ENCODE measurements at places on chromosomes 1 and 21.
A peak's percentile ranks its signal among the peaks of the same experiment; 100 is the strongest.

DNA sequence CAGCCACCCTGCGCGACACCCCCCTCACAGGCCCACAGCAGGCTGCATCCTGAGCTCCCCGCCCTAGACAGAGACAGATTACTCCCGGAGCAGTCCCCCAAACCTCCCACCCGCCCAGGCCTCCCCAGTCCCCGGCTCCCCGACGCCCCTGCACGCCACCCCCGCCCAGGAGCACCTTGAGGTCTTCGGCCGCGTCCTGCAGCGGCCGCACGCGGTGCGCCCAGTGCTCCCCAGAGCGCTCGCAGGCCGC, 731 bp downstream of the TRIM11 start:
- DNase-seq, result no peak

DNA sequence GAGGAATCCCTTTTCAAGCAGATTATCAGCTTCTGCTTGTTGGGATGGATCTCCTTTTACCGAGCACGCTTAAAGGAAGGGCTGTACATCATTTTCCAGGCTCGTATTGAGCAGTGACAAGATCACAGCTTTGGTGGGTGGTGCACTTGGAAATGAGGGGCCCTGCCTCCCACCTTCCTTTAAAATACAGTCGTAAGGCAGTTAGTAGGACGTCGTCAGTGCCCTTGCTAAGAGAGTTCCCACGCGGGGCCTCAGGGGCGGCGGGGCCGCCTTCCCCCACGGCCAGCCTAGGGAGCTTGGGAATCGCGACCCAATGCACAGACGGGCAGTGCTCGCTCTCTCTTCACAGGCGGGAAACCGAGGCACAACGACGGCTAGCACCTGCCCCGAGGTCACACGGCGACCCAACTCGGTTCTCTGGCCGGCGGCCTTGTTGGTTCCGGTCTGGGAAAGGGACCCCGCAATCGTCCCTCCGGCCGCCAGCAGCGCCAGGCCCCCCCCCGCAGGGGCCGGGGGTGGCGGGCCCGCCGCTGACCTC, 58.6 kb downstream of the H3-3A start:
- no peak for DNase-seq

DNA sequence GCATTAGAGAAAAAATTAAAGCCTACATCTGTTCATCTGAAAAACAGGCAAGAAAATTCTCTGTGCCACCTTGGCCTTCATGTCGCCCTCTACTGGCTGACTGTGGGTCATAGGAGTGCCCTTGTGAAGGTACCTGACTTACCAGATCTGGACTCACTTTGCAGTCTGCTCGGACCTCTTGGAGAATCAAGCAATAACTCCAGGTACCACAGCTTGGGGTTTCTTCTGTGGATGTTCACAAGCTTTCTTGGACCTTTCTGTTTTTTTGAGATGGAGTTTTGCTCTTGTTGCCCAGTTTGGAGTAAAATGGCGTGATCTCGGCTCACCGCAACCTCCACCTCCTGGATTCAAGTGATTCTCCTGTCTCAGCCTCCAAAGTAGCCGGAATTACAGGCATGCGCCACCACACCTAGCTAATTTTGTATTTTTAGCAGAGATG, 2.4 kb upstream of the PRAMEF18 start:
- peak; percentile 46 for DNase-seq

GRCh38 chr1:81594206-81594605, 206.5 kb upstream of the ADGRL2 start:
- DNase-seq, result no peak

DNA sequence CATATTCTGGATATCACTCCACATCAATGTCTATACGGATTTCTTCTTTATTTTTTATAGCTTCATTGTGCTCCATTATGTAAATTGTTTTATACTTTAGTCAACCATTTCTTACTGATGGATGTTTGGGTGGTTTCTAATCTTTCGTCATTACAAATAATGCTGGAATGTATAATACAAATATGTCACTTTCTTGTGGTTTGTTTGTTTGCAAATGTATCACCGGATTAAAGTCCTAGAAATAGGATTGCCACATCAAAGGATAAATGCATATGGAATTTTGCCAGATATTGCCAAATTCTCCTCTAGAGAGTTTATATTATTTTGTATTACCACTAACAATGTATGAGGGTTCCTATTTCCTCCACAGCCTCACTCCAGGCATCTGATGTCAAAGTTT, 48.7 kb upstream of the PRDM2 start:
- DNase-seq, result no peak

DNA sequence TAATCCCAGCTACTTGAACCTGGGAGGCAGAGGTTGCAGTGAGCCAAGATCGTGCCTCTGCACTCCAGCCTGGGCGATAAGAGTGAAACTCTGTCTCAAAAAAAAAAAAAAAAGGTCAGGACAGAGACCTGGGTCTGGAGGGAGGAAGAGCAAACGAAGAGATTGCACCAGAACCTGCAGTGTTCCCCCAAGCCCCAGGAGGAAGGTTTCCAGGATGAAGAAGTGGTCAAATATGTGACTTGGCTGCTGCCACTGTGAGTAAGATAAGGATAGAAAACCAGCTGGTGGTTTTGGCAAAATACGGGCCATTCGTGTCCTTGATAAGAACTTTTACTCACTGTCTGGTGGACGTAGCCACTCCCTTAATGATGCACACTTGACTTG, 42.2 kb downstream of the CLDN14 start:
- no peak for DNase-seq

DNA sequence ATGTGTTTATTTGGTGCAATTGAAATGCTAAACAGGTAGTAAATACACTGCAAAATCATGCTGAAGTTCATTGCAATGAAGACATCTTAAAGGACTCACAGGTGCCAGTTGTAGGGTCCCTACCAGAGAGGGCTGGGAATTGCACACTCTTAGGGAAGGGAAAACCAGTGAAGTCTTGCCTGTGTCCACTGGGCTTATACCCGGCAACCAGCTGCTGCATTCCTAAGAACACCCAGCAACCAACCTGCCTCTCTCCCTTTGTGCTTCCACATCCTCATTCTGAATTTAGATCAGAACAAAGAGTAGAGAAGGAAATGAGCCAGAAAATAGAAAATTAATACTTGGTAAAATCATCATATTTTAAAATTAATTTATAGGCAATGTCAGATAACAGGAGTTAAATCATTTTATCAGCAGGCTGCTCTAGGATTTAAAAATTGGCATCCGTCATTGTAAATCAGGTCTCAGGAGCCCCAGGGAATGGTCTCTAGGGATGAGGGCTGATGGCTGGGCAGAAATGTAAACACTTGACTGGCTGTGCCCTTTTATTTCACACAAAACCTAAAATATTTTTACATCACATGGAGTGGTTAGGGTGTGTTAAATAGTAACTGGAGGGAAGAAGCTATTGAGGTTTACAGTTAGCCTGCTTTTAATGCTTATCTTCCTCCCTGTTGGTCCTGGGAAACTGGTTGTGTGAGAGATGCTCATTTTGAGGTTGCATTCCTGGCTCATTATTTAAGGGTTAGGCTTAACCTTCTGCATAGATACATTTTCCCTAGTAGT, 31.3 kb downstream of the PTGFRN start:
- no peak for DNase-seq

GRCh38 chr1:86169625-86170024, 13.1 kb upstream of the COL24A1 start:
- DNase-seq, result no peak

GRCh38 chr1:166785987-166786386, 53.3 kb upstream of the POGK start:
- DNase-seq, result no peak

DNA sequence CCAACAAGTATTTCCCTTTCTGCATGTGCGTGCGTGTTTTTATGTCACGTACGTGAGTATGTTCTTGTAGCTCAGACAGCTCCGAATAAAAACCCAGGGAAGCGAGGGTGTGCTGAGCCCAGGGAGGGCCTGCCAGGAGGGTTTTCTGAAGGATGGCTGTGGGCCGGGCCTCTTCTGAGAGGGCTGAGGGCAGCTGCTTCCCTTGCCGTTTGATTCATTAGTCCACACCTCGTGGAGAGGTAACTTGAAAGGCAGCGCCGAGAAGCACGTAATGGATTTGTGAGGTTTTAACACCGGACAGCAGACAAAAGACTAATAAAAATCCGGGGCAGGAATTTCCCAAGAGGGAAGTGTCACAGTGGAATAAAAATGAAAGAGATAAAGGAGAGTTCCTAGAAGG, 29.5 kb downstream of the CD247 start:
- no peak for DNase-seq

- DNase-seq, result no peak
Measured at GRCh38 chr21:15645830-15646229, 84.0 kb upstream of the USP25 start.

GRCh38 chr1:116692879-116693278, 25.3 kb upstream of the IGSF3 start:
- no peak for DNase-seq

All from stimulated activated CD4-positive, alpha-beta T cell treated with anti-CD3 and anti-CD28 coated beads, Interleukin-1b, Interleukin-23, amount 100 ng/mL, for 48 hours (primary cell).